NCI-H526 (cell line): ENCODE measurements at places on chromosomes 11 and 22.
A peak's percentile ranks its signal among the peaks of the same experiment; 100 is the strongest.

DNA sequence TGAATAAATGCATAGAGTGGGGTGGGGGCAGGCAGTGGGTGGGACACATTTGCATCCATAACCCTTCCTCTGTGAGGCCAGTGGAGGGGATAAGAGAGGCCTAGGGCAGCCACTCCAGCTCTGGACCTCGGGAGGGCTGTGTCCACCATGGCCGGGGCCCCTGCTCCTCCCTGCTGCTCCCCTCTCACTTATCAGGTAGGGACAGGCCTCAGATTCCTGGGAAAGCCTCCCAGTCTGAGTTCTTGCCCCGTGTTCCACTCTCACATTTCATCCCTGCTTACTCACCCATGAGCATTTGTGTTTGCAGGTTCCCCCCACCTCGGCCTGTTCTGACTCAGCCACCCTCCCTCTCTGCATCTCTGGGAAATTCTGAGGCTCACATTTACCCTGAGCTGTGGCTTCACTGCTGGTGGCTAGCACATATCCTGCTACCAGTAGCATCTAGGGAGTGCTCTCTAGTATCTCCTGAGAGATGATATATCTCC, 128.7 kb upstream of the TOP3B start:
- no peak for DNase-seq

DNA sequence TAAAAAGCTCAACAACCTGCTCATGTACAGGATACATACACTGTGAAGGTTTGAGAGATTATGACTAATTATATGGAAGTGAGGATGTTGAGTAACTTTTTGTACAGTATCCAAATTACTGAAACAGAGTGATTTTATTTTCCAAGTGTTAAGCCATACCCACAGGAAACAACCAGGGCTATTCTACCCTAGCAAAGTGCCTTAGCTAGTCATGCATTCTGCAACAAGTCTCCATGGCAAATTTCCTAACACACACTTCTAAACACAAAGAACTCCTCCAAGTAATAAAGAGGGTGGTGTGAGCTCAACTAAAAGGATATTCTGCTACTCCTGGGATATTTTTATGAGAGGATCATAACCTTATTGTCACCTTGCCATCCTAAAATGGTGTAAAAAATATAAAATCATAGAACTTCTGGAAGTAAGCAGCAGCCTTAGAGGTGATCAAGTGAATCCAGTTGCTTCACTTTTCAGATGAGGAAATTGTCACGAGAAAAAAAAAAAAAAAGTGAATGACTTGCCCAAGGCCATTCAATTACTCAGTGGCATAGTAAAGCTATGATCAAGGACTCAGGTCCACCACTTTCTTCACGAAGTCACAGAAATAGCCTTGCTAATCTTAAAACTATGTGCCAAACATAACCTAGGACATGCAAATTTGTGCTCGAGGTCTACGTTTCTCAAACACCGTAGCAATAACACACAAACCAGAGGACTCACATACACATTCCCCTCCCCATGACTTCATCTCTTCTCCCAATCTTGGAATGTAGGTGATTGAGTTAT, 4.2 kb downstream of the LGR4 start:
- DNase-seq, result no peak

DNA sequence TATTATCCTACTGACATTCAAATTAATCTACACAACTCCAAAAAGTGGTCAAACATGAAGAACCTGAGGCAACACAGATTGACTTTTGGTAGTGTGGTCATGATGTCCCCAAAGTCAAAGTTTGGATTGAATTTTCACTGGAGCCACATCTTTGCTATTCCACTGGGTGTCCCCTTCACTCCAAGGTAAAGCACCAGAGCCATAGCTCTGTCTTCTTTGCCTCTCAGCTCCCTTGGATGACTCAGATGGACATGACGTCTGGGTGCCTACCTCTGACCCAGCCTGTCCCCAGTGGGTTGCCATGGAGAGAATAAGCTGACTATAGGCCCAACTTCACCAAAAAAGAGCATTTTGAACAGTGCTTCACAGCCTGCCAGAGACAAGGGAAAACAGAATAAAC, 57.4 kb upstream of the ARHGAP42 start:
- no peak for DNase-seq

DNA sequence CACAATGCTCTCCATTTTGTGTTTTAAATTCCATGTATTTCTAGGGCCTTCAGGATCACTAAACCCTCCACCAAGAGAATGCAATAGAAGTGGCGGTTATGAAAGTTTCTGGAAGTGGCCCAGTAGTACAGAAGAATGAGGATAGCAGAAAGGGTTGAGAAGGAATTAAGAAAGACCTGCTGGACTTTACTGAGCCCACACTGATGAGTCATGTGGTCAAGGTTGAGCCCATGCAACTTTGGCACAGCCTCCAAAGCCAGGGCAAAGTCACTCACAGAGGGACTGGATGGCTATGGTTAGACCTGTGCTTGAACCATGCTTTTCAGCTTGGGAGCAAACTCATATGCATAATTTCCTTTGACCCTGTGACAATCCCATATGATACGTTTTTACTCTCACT, 102.9 kb upstream of the PLET1 start:
- DNase-seq, result no peak

DNA sequence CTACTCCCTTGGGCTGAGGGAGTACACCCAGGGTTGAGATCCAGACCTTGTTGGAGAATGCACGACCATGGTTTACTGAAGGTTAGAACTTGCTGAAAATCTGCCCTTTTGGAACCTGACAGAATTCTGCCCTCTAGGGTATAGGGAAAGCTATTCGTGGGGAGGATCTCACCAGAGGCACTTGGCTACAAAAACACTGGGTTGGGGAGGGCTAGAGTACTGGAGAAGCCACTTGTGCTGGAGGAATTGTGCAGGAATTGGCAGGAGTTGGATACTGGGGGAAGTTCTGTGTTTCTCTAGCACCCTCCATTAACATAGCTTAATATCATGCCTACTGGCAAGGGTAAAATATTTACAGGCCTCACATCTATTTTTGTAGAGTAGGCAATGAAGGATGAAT, 55.8 kb downstream of the PPME1 start:
- DNase-seq, result no peak

- DNase-seq, result no peak
These were observed 31.7 kb upstream of the SHISAL1 start for GRCh38 chr22:44344407-44344806.

- DNase-seq, result no peak
These were observed 13.9 kb downstream of the DAGLA start for GRCh38 chr11:61693922-61694601.

GRCh38 chr11:68441466-68442230, 18.9 kb upstream of the PPP6R3 start:
- DNase-seq, result peak; percentile 19

DNA sequence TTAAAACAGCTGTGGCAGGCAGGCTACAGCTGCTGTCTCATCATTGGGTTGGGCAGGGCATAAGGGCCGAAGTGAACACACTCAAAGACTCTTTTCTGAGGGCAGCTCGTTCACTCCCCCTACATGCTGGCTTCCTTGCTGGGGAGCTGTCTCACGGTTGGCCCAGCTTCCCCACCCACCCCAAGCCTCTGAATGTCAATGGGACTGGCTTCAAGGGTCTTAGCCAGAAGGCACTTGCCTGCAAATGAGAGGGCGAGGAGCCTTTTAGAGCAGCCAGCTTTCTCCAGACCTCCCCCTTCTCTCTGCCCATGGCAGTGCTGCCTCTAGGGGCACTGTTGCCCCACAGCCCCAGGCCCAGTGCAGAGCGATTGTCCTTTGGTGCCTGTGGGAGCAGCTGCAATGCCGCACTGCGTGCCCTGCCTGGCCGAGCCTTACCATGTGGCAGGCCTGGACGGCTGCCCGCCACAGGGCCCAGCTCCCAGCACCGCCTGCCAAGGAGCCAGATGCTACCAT, 94.7 kb upstream of the RASSF10 start:
- peak; percentile 29 for DNase-seq

GRCh38 chr11:12248330-12248729, 129.0 kb upstream of the PARVA start:
- peak; percentile 100 for DNase-seq

DNA sequence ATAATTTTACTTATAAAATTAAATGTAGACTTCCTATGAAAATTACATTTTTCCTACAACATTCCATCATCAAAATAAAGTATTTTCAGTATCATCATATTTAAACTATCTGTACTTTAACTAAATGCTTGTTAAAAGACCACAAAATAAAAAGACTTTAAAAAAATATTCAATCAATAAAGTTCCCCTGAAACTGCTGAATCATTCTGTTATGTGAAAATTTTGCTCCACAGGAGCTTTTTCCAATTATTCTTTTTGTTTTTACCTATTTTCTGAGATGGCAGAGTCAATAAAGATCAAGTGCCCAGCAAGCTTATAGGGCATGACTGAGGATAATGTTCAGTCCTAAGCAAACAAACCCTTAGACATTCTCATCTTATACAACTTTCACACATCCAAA, 27.3 kb downstream of the ALKBH8 start:
- no peak for DNase-seq

DNA sequence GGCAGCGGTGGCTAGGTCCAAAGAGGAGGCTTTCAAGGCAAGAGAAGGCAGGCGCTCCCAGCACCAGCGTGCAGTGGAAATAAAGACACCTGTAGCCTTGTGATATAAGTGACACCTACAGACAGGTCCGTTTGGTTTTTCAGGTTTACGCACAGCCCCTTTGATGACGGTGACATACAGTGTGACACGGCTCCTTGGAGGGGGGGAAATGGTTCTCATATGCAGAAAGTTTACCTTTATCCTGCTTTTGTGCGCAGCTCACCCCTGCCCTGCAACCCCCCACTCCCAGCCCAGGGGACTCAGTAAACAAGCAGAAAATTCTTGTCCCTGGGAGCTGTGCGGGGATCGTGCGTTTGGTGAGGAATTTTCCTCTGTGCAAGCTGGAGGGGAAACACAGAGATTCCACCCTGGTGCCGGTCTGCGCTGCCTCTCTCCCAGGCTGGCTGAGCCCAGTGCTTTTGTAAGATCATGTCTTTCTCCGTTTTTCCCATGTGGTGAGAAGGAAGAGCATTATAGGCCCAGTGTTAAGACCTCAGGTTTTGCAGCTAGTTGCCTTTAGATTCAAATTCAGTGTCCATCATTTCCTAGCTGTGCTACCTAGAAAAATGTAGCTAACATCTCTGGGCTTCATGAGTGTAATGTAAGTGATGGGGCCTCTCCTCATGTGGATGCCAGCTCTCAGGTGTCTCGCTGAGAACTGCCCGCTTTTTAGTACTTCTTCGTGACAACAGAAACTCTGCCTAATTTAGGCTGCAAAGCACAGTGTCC, at the start of gene ELF5:
ELF5 (minus strand) TSS at position 113 of the 768 bp plus-strand sequence. CDS start 8,045 bp downstream, outside the sequence.
- no peak for DNase-seq
